ENCODE measurements at places on chromosomes 3 and 15.

GRCh38 chr15:29058903-29059539 lies 173.2 kb downstream of the APBA2 start:
- DNase-seq = peak; percentile 31

DNA sequence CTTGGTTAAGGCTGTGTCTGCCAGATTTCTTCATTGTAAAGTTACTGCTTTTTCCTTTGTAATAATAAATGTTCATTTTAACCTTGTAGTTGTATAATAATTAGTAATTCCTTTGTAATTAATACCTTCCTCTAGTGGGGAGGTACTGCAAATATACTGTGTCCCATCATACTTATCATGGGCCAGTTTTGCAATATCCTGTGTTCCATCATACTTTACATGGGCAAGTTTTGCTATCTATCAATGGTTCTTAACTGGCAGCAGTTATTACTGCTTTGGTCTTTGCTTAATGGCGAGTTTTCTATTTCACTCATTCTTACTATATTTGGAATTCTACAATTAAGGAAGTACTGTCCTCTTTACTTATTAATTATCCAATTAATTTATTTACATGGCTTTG lies 10.6 kb downstream of the ATP2C1 start:
- DNase-seq = no peak

GRCh38 chr3:188571531-188572095 lies 417.7 kb downstream of the LPP start:
- DNase-seq = no peak

DNA sequence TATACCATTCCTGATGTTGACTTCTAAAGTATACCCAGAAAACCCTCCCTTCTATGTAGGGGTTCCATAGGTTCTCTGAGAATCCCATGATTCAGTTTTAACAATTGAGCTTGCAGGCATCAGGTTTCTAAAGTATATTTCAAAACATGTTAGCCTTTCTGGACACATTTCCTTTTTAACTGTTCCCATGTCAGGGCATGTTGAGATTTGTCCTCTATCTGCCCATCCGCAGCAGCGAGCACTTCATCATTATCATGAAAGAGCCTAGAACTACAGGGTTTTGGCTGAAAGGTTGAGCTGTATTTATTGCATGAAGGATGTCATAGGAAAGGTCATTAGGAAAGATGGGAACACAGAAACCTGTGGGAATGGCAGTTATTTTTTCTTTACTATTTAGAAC lies 201.1 kb upstream of the BHLHE40 start:
- DNase-seq = no peak

DNA sequence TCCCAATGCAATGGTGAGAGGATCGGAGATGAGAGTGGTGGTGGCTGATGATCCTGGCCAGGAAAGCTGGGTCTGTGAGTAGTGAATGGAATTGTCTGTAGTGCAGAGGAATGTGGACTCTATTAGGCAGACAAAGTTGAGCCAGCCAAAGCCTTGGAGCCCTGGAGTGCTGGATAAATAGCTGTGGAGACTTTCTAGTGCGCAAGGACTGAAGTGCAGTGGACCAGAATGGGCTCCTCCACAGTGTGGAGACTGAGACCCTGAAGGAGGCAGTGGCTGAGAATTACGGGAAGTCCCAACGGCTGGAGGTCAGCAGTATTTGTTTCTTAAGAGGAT lies 874 bp downstream of the ZNF662 start:
- no peak for DNase-seq

DNA sequence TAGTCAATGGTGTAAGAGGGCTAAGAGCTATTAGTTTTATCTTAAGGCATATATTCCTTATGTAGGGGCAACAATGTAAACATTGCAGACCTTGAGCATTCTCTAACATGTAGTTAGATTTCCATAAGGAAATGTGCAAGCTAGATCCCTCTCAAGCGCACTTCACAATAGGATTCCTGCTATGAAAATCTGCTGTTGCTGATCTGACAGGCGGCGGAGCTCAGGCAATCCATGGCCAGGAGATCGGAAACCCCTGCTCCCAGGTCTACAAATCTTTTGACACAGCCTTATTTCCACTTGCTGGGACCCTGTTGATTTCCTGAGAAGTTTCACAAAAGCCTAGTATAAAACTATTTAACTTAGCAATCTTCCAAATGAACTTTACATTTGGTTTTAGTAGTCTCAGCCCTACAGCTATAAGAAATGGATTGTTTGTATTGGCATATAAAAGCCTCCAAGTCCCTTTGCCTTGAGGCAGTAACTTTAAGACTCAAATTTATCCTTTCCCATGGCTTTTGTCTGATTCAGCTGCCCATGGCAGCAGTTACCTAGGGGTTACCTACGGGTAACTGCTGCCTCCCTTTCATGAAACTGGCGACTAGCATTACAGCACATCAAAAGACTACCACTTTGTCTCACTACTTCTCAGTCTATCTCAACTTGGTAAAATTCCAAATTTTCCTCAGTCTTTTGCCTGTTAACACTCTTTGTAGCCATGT lies 22.7 kb downstream of the TRA2B start:
- DNase-seq = no peak

Data from activated CD4-positive, alpha-beta T cell treated with anti-CD3 and anti-CD28 coated beads, Interleukin-10, Interleukin-2, amounts not matched to agents 100 ng/mL and 50 ng/mL, durations not matched to agents 16 hours and 8 hours (primary cell).